Suprapubic skin (tissue), 4 donors: ENCODE measurements at places on chromosomes 12 and 14. TPM values are rescaled to one million over a fixed set of nuclear protein-coding genes. Genes with fewer than 3 reads are reported as not detected.

PARPBP gene
- total RNA-seq = 4.4 TPM

FAM181A gene
- total RNA-seq = not detected

BCL11B gene
- 53.8 TPM for total RNA-seq

SIX6 gene
- total RNA-seq = not detected

TCL1A gene
- not detected for total RNA-seq

KRT75 gene
- 67.9 TPM for total RNA-seq

SERPINA12 gene
- total RNA-seq = 250 TPM

CCDC196 gene
- not detected for total RNA-seq

TMPRSS12 gene
- not detected for total RNA-seq

CCDC177 gene
- not detected for total RNA-seq

SLCO1B3 gene
- total RNA-seq = not detected

AQP6 gene
- total RNA-seq = not detected

CLEC9A gene
- total RNA-seq = not detected

TPPP2 gene
- total RNA-seq = not detected

IL31 gene
- not detected for total RNA-seq

ARHGEF40 gene
- 14.4 TPM for total RNA-seq

PLEKHG7 gene
- total RNA-seq = not detected

OR4E2 gene
- not detected for total RNA-seq

AJUBA gene
- 120 TPM for total RNA-seq

HOXC11 gene
- 3.4 TPM for total RNA-seq

TAS2R50 gene
- total RNA-seq = not detected

RAD9B gene
- 0.40 TPM for total RNA-seq

NKX2-1 gene
- total RNA-seq = not detected

ACOT6 gene
- total RNA-seq = not detected

CCDC60 gene
- total RNA-seq = not detected

OTUB2 gene
- total RNA-seq = 10.1 TPM

LRTM2 gene
- not detected for total RNA-seq

NINJ2 gene
- total RNA-seq = 7.6 TPM

USP44 gene
- 0.31 TPM for total RNA-seq
